ENCODE measurements at places on chromosomes 1 and 21.

- no peaks in the 10 kb centered on the region for H3K4me1 ChIP-seq
- H3K4me3 ChIP-seq = no peak overlapping the region
- DNase-seq = no peak
- H3K36me3 ChIP-seq = no peaks in the 10 kb centered on the region
- H3K27ac ChIP-seq = no peak overlapping the region
These were observed 41.0 kb downstream of the NRIP1 start for GRCh38 chr21:15023776-15024175.

- no peak overlapping the region for H3K4me3 ChIP-seq
- no peaks in the 10 kb centered on the region for H3K27me3 ChIP-seq
- H3K4me1 ChIP-seq = no peaks in the 10 kb centered on the region
- peaks cover 66% of the 10 kb centered on the region for H3K36me3 ChIP-seq
- no peak for DNase-seq
These were observed 19.3 kb downstream of the TEX38 start for GRCh38 chr1:46690931-46691421.

- H3K4me3 ChIP-seq = no peak overlapping the region
- no peaks in the 10 kb centered on the region for H3K27me3 ChIP-seq
- H3K36me3 ChIP-seq = no peaks in the 10 kb centered on the region
- no peak overlapping the region for H3K27ac ChIP-seq
- no peaks in the 10 kb centered on the region for H3K4me1 ChIP-seq
These were observed 72.7 kb upstream of the AK4 start for GRCh38 chr1:65075123-65075976.

DNA sequence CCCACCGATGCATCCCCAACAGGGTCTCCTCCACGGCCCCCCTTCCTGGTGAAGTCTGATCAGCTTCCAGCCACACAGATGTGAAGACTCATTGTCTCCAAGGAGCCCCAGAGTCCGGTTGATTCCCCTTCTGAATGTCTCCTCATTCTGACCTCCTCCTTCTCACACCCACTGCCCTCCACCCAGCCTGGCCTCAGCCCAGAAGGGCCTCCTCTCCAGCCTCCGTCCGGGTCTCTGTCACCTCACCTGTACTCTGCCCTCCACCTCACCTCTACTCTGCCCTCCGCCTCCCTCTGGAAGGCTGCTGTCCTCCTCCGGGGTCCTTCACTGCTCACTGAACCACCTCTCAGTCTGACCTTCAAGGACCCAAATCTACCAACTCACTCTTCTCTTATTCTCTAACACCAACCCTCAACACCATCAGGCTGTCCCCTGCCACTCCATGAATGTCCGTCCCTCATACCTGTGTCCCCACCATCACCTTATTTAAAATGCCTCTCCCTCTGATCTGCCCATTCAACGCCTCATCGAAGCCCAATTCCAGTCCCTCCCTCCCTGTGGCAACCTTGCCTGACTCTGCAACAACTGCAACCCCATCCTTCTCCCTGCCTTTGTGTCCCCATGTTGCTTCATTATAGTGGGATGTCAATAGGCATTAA is 201.2 kb downstream of the TOMM20 start:
- H3K4me1 ChIP-seq = no peaks in the 10 kb centered on the region
- no peak overlapping the region for H3K27ac ChIP-seq
- DNase-seq = no peak

DNA sequence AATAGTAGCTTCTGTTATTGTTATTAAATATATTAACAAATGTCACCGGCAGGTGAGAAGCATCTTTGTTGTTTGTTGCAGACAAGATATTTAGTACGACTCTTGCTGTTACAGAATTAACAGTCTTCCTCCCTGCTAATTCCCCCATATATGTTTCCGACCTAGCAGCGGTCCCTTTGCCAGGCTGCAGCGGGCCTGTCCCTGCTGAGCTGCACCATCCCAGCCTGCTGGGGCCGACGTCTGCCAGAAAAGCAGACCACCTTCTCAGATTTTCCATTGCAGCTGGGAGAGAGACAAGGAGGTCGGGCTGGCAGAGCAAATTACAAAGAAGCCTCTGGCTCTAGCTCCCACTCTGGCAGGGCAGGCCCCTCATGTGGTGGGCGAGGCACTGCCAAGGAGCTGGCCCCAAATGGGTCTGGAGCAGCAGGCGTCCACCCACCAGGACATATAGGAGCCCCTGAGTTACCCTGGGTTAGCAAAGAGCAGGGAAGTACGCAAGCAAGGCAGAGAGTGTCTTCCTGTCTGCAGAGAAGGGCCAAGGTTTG is 142.7 kb downstream of the FOXD2 start:
- peaks cover 40% of the 10 kb centered on the region for H3K4me1 ChIP-seq
- H3K36me3 ChIP-seq = no peaks in the 10 kb centered on the region
- H3K27ac ChIP-seq = no peak overlapping the region

- H3K4me3 ChIP-seq = no peak overlapping the region
These were observed 9.5 kb upstream of the DMRTB1 start for GRCh38 chr1:53449693-53450092.

DNA sequence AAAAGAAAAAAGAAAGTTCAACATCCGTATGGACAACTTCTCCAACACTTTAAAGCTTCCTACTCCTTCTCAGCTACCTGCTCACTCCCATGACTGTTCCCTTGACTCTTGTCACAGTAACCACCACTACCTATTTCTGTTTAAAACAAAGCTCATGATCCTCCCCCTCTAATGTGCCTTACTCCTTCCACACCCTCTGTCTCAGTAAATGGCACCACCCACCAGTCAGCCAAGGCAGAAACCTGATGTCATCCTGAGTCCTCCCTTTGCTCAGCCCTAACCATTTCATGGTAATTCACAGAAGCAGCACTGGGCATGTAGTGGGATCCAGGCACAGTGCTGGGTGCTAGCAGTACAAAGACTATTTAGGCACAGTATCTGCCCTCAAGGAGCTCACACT is 63.0 kb upstream of the PPM1J start:
- no peak overlapping the region for H3K4me3 ChIP-seq
- H3K27ac ChIP-seq = no peak overlapping the region
- H3K27me3 ChIP-seq = no peaks in the 10 kb centered on the region
- no peaks in the 10 kb centered on the region for H3K36me3 ChIP-seq

GRCh38 chr1:169868978-169869377 is 24.7 kb downstream of the SCYL3 start:
- H3K4me1 ChIP-seq = no peaks in the 10 kb centered on the region
- DNase-seq = no peak
- H3K27me3 ChIP-seq = no peaks in the 10 kb centered on the region
- no peak overlapping the region for H3K27ac ChIP-seq
- peaks cover 97% of the 10 kb centered on the region for H3K36me3 ChIP-seq

GRCh38 chr1:24317956-24318614 is 1.1 kb upstream of the GRHL3 start:
- no peak overlapping the region for H3K27ac ChIP-seq
- DNase-seq = no peak
- H3K27me3 ChIP-seq = peaks cover 67% of the 10 kb centered on the region
- H3K4me3 ChIP-seq = no peak overlapping the region
- no peaks in the 10 kb centered on the region for H3K36me3 ChIP-seq

GRCh38 chr1:179883040-179883744 is 1.1 kb downstream of the TOR1AIP1 start:
- no peak for DNase-seq
- no peaks in the 10 kb centered on the region for H3K27me3 ChIP-seq
- peak overlapping the region; percentile 88 for H3K27ac ChIP-seq

DNA sequence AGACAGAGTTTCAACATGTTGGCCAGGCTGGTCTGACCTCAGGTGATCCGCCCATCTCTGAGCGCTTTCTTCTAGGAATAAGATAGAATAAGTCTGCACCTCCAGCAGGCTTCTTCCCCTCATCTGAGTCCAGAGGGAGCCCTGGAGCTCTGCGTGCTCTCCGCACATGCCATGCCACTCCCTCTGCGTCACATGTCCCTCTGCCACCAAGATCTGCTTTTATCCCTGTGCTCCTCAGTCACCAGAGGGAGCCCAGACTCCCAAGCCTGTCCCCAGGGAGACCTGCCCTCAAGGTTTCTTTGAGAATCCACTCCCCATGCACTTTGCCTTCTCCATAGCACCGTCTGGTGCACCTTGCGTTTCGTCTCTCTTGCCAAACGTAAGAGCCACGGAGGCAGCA is 213.0 kb downstream of the CAMTA1 start:
- no peak overlapping the region for H3K4me3 ChIP-seq
- no peak overlapping the region for H3K27ac ChIP-seq
- H3K4me1 ChIP-seq = no peaks in the 10 kb centered on the region

GRCh38 chr1:30998171-30998570 is 67.3 kb downstream of the PUM1 start:
- H3K4me1 ChIP-seq = no peaks in the 10 kb centered on the region
- DNase-seq = no peak
- no peak overlapping the region for H3K27ac ChIP-seq
- no peak overlapping the region for H3K4me3 ChIP-seq
- H3K36me3 ChIP-seq = peaks cover 15% of the 10 kb centered on the region
- no peaks in the 10 kb centered on the region for H3K27me3 ChIP-seq

- no peaks in the 10 kb centered on the region for H3K27me3 ChIP-seq
- no peak overlapping the region for H3K4me3 ChIP-seq
- H3K36me3 ChIP-seq = no peaks in the 10 kb centered on the region
- no peaks in the 10 kb centered on the region for H3K4me1 ChIP-seq
These were observed 111.6 kb downstream of the LEPR start for GRCh38 chr1:65531972-65532570.

GRCh38 chr1:54355931-54356679 is 50.1 kb downstream of the SSBP3 start:
- H3K4me1 ChIP-seq = no peaks in the 10 kb centered on the region
- no peak for DNase-seq
- no peak overlapping the region for H3K4me3 ChIP-seq
- peaks cover 11% of the 10 kb centered on the region for H3K36me3 ChIP-seq
- H3K27me3 ChIP-seq = no peaks in the 10 kb centered on the region
- no peak overlapping the region for H3K27ac ChIP-seq

DNA sequence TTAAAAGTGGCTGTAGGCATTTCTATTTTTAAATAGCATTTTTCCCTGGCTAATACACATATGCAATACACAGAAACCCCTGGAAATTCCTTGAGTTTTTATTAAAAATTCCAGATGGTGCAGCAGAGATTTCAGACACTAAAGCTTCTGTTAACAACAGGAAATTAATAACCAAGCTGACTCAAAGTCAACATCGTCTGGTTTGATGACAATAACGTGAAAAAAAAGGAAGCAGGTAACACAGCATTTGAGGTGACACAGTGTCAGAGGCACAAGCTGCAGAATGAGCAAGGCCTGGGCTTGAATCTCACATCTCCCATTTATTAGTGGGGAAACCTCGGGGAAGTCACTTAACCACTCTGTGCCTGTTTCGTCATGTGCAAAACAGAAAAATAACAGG is 64.6 kb upstream of the GJB5 start:
- no peak for DNase-seq
- no peaks in the 10 kb centered on the region for H3K4me1 ChIP-seq
- no peaks in the 10 kb centered on the region for H3K36me3 ChIP-seq
- H3K27ac ChIP-seq = no peak overlapping the region
- H3K27me3 ChIP-seq = no peaks in the 10 kb centered on the region
- H3K4me3 ChIP-seq = no peak overlapping the region

GRCh38 chr1:103953386-103953785 is 203.7 kb downstream of the AMY1C start:
- DNase-seq = no peak
- H3K27me3 ChIP-seq = no peaks in the 10 kb centered on the region
- H3K4me1 ChIP-seq = no peaks in the 10 kb centered on the region
- no peak overlapping the region for H3K27ac ChIP-seq
- H3K36me3 ChIP-seq = no peaks in the 10 kb centered on the region

DNA sequence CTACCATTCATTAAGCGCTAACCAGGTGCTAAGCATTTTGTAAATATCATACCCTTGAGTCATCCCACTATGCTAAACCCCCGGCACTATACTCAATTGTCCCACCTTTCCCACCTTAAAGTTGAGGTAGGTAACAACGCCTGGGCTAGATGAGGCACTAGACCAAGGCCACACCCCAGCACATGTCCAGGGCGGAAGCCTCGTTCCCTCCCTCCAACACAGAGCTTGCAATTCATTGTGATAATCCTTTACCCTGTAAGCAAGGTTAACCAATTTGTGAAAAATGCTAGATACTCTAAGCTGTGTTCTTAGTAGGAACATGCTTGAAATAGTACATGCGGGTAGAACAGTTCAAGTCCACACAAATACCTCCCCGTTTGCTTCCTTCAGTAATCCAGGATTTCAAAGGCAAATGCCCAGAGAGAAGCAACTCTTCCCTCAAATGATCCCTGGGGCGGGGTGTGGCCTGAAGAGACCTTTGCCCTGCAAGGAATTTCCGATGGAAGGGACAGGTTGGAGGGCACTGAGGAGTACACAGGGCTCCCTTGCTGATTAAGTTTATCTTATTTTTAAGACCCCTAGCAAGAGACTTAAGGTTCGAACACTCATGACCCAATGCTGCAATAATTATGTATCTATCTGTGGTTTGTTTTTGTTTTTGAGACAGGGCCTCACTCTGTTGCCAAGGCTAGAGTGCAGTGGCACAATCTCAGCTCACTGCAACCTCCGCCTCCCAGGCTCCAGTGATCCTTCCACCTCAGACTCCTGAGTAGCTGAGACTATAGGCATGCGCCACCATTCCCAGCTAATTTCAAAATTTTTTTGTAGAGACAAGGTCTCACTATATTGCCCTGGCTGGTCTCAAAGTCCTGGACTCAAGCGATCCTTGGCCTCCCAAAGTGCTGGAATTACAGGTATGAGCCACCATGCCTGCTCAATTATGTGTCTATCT is 2.6 kb downstream of the RSPH1 start:
- H3K27me3 ChIP-seq = peaks cover 2% of the 10 kb centered on the region
- H3K36me3 ChIP-seq = no peaks in the 10 kb centered on the region
- no peak overlapping the region for H3K4me3 ChIP-seq
- DNase-seq = no peak
- H3K27ac ChIP-seq = no peak overlapping the region
- H3K4me1 ChIP-seq = peaks cover 4% of the 10 kb centered on the region

GRCh38 chr1:211639475-211640300 is 35.7 kb downstream of the NEK2 start:
- peak; percentile 69 for DNase-seq
- H3K27me3 ChIP-seq = no peaks in the 10 kb centered on the region
- H3K4me3 ChIP-seq = no peak overlapping the region
- H3K27ac ChIP-seq = peak overlapping the region; percentile 53
- H3K36me3 ChIP-seq = no peaks in the 10 kb centered on the region

DNA sequence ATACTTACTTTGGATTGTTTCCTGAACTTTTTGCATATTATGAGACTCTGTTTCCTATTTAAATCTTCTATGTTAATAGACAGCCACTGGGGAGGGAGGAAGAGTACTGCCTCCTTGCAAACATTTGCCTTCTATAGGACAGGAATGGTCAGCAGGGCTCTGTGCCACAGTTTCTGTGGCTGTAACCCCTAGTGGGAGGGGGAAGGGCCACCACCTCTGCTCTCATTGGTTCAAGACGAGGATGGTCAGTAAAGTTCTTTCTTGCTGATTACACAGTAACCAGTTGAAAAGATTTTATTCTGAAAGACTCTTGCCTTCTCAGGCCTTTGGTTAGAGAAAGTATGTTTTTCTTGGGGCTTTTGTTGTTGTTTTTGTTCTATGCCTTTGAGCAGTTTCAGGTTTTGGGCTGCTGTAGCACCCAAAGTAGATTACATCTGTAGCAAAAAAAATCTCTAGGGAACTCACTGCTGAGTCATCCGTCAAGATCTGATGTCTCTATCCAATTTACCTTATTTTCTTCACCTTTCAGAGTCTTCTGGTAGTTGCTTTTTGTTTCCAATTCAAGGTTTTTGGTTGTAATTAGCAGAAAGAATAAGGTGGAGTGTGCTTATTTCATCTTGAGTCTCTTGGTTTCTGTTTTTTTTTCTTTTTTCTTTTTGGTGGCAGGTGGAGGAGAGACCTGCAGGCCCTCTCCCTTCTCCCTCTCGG is 23.1 kb downstream of the SLC35A3 start:
- no peak for DNase-seq
- peaks cover 5% of the 10 kb centered on the region for H3K4me1 ChIP-seq
